ENCODE measurements at places on chromosomes 12 and 14.

GRCh38 chr12:19852100-19852855, 413.0 kb downstream of the AEBP2 start:
- DNase-seq = no peak

DNA sequence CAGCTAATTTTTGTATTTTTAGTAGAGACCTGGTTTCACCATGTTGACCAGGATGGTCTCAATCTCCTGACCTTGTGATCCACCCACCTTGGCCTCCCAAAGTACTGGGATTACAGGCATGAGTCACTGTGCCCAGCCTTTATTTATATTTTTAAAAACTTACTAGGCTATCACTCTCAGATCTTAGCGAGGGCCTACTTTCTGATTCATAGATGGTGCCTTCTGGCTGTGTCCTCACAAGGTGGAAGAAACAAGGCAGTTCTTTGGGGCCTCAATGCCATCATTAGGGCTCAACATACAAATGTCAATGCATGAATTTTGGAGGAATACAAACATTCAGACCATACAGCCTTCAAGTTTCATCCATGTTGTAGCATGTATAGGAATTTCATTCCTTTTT, 2.4 kb upstream of the DGLUCY start:
- DNase-seq = no peak

DNA sequence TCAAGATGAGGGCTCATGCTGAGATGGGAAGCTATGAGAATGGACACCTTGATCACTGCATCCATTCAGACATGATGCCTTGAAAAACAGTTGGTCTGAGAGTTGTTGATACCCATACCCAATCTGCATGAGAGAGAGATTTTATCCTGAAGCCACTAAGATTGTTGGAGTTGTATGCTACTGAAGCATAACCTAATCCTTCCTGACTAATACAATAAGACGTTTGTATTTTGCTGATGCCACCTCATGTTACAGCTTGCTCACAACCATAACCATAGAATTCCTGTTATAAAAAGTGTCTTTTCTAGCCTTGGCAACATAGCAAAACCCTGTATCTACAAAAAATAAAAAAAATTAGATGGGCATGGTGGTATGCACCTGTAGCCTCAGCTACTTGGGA, 12.7 kb upstream of the SERPINA1 start:
- DNase-seq = no peak

- DNase-seq = no peak
Observed at GRCh38 chr12:23290627-23291330, 658.7 kb downstream of the SOX5 start.

DNA sequence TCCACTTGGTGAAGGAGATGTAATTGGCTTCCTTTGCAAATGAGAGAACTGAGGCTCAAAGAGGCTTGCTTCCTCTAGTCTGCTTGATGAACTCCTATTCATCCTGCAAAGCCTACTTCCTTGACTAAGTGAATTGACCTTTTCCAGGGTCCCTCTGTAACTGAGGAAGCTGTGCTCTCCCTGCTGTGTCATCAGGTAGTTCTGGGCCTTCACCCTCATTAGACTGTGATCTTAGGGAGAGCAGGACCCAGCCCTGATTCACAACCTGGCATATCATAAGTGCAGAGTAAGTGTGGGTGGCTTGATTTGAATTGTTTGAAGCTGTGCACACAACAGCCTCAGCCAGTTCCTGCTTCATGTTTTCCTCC, 16.3 kb downstream of the ASB2 start:
- no peak for DNase-seq

DNA sequence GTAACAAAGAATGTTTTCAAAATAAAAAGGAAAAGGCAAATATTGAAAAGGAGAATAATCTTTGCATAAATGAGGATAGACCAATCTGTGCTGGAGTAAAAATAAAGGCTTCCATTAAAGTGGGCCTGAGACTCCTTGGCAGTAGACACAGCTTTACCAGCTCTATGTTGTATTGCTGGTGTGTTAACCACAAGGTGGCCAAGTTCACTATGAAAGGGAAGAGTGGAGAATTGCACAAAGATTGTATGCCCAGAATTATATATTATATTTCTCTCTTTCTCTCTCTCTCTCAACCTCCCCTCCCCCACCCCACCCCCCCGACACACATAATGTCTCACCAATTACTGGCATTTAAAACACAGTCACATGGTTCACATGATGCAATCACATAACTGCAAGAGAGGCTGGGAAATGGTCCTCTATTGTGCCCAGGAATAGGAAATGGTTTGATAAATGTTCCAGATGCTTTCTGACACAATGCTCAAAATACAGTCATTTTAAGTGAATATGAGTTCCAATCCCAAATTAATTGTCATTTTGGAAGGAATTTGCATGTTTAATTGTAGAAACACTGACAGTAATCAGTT, 222.6 kb upstream of the SYT1 start:
- no peak for DNase-seq
